ENCODE measurements at places on chromosomes 2 and 18.

DNA sequence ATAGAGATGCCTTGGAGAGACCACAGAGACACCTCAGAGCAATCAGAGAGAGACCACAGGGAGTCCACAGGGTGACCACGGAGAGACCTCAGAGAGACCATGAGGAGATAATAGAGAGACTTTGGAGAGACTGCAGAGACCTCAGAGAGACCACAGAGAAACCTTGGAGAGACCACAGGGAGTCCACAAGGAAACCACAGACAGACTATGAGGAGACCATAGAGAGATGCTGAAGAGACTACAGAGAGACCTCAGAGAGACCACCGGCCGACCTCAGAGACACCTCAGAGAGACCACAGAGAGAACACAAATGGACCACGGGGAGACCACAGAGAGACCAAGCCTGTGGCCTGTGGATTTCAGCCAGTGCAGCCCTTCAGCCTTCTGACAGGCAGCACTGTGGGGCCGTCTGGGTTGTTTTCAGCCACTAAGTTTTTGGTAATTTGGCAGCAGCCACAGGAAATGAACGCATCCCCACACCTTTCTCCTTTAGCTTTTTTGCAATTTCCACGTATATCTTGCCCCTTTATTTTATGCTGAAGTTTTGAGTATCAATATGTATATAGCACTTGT is 11.4 kb upstream of the TMEM18 start:
- no peaks in the 10 kb centered on the region for H3K36me3 ChIP-seq
- no peak overlapping the region for H3K27ac ChIP-seq
- H3K4me1 ChIP-seq: no peaks in the 10 kb centered on the region
- DNase-seq: no peak
- H3K27me3 ChIP-seq: no peaks in the 10 kb centered on the region

DNA sequence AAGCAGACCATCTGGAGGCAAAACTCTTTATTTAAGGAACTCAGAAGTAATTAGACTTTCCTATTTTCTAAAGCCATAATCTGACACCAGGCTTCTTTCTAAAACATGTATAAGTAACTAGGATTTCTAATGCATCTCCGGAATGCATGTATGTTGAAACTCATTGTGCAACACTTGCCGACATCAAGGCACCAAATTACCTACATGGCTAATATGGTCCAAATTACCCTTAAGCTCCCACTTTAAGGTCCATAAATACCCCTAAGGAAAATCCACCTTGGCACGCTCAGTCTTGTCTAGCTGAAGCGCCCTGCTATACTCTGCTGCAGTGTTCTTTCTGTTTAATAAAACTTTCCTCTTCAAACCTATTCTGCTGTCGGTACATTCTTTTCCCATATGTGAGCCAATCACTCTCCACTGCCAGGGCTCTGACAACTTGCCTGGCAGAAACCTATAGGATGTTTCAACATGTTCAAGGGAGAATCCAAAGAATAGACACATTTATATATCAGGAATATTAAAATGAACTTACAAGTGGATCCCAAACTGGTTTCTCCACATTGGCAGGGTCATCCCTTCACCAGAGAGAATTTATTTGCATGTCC is 171.9 kb downstream of the GALNT1 start:
- H3K4me1 ChIP-seq: no peaks in the 10 kb centered on the region
- peaks cover 6% of the 10 kb centered on the region for H3K27me3 ChIP-seq
- H3K36me3 ChIP-seq: no peaks in the 10 kb centered on the region

DNA sequence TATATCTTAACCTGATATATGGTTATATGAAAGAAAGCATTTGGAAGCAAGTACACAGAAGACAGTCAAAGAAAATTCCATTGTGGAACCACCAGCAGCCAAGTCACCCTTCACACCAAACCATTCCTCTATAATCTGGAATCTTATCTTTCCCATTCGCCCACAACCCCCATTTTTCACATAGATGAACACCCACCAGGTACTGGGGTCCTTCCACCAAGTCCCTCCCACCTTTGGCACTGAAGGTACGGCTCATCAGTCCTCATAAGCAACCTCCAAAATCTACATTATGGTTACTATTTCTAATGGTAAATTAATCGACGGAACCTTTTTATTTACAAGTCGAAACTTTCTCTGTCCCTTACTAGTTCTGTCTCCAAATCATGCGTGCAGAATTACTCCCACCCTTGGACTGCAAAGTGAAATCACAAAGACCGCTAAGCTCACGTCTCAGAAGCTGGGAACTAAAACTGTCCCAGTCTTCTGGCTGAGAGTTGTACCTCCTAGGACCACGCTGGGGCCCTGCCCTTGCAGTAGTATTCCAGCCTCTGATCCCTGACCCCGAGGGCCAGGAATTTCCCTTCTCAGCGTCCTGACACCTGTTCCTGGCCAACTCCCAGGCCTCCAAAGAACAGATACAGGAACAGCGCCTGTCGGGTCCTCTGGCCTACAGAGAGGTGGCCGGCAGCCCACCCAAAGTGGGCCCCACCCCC is 702 bp downstream of the OLA1 start:
- DNase-seq: no peak
- peak overlapping the region; percentile 91 for H3K27ac ChIP-seq
- peak overlapping the region; percentile 89 for H3K4me3 ChIP-seq
- H3K36me3 ChIP-seq: peaks cover 6% of the 10 kb centered on the region
- peaks cover 5% of the 10 kb centered on the region for H3K4me1 ChIP-seq
- H3K27me3 ChIP-seq: no peaks in the 10 kb centered on the region

GRCh38 chr2:233385489-233386044 is 31.3 kb downstream of the DGKD start:
- DNase-seq: no peak
- no peaks in the 10 kb centered on the region for H3K27me3 ChIP-seq
- H3K4me3 ChIP-seq: no peak overlapping the region
- peaks cover 5% of the 10 kb centered on the region for H3K36me3 ChIP-seq
- no peak overlapping the region for H3K27ac ChIP-seq
- H3K4me1 ChIP-seq: peaks cover 10% of the 10 kb centered on the region

GRCh38 chr2:156322051-156322685 is 10.4 kb downstream of the NR4A2 start:
- peaks cover 28% of the 10 kb centered on the region for H3K4me1 ChIP-seq
- H3K27ac ChIP-seq: no peak overlapping the region
- H3K36me3 ChIP-seq: no peaks in the 10 kb centered on the region
- peak; percentile 52 for DNase-seq

- no peak overlapping the region for H3K27ac ChIP-seq
- H3K4me1 ChIP-seq: peaks cover 3% of the 10 kb centered on the region
- no peaks in the 10 kb centered on the region for H3K27me3 ChIP-seq
Observed at GRCh38 chr18:48356909-48357631, 52.1 kb downstream of the ZBTB7C start.

DNA sequence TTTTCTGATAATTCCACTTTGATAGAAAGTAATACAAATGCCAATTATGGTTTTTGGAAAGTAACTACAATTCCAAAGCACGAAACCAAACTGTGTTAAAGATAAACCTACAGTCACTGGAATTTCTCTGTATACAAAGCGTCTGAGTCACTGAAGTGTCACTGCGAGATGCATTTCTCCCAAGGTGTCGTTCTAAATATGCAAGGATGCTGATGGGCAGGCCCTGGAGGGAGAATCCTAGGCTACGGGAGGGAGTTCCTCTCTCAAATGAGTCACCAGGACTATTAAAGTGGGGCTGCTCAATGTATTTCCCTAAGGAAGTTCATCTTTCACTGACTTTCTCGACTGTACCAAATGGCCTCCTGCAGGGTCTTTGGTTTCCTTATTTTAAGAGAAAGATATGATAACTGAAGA is 163.8 kb upstream of the STK17B start:
- H3K27ac ChIP-seq: no peak overlapping the region
- DNase-seq: no peak
- no peak overlapping the region for H3K4me3 ChIP-seq
- H3K36me3 ChIP-seq: no peaks in the 10 kb centered on the region
- H3K27me3 ChIP-seq: no peaks in the 10 kb centered on the region

- no peak overlapping the region for H3K27ac ChIP-seq
- H3K27me3 ChIP-seq: no peaks in the 10 kb centered on the region
- no peaks in the 10 kb centered on the region for H3K36me3 ChIP-seq
- no peak for DNase-seq
- no peak overlapping the region for H3K4me3 ChIP-seq
- peaks cover 2% of the 10 kb centered on the region for H3K4me1 ChIP-seq
Observed at GRCh38 chr2:12313445-12314126, 403.1 kb upstream of the TRIB2 start.

- H3K27me3 ChIP-seq: no peaks in the 10 kb centered on the region
- H3K36me3 ChIP-seq: no peaks in the 10 kb centered on the region
- H3K4me3 ChIP-seq: no peak overlapping the region
- DNase-seq: no peak
Observed at GRCh38 chr2:196247114-196247975, 76.0 kb upstream of the STK17B start.

DNA sequence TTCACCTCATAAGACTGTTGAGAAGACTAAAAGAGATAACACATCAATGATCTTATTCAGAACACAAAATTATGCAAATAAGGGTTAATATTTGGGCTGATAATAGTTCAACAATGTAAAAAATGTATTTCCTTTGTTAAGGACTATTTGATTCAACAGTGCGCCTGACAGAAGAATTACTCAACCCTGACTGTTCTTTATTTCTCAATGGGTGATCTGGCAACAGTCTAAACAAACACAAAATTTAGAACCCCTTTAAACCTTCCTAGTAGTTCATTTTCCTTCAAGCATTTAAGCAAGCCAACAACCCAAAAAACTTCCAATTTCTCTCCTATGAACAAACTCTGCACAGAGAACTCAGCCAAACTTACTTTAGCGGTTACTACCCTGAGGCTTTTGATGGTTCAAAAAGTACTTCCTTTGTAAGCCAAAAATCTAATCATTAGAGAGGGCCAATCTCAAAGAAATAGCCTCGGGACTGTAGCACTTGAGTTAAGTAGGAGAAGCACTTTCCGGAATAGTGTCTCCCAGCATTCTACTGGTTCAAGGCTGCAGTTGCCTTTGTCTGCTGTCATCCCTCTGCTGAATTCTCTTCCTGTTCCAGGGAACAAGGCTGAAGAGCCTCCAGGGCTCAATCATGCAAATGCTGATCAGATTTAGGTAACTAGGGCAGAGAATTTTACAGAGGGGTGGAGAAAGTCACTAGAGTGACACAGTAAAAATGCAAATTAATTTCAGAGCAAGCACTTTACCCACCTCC is 40.9 kb upstream of the MAPK4 start:
- no peaks in the 10 kb centered on the region for H3K36me3 ChIP-seq
- no peaks in the 10 kb centered on the region for H3K4me1 ChIP-seq
- no peak for DNase-seq
- no peak overlapping the region for H3K27ac ChIP-seq

DNA sequence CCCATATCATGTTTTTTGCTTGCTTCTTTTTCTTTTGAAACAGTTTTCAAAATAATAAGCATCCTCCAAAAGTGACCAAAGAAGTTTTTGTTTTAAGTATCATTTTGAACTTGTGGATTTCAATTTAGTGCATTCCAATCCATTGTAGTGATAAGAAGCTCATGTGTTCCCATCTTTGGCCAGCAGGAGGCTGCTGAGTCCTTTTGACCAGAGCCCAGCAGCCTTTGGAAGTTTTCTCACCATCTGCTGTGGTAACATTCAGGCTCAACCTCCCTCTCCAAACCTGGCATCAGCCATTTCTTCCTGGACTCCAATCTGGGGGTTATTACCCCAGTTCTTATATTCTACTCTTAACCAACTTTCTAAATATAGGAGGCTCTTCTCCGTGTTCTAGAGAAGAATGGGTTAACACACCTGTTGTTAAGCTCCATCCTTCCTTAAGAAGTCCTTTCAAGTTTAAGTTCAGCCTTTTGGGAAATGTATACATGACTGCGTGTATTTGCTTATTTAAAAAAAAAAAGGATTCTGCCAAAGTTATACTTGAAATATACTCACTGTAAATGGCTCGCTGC is 39.0 kb upstream of the MAL start:
- H3K36me3 ChIP-seq: no peaks in the 10 kb centered on the region
- H3K4me1 ChIP-seq: no peaks in the 10 kb centered on the region

DNA sequence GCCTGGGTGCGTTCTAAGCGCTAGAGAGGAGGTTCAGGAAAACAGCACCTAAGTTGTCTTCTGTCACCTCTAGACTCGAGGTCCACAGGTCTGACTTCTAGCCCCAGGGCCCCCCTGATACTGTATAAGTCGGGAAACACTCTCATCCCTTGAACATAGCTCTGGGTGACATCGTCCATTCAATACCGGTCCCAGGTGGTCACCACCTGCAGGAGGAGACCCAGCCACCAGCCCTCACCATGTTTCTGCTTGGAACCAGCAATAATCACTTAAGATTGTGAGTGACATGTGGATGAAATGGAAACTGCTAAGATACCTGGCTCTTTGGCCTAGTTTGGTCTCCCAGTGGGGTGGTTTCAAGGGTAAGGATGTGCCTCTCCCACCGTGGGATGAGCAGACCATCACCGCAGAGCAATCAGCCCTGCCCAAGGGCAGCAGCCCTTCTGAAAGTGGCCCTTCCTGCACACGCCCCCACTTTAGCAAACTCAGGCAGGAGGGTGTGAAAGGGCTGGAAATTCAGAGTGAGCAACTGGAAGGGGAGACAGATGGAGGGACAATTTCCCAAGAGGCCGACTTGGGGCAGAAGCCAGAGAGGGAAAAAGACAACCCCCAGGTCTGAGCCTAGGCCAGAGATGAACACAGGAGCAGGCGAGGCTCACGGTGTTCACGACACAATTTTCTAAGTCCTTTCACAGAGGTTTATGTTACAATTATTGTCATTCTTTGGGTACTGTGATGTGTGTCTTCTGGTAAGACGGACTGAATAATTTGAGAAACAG is 95.2 kb downstream of the ZNF516 start:
- H3K4me3 ChIP-seq: no peak overlapping the region
- no peak overlapping the region for H3K27ac ChIP-seq
- no peaks in the 10 kb centered on the region for H3K4me1 ChIP-seq
- DNase-seq: no peak

DNA sequence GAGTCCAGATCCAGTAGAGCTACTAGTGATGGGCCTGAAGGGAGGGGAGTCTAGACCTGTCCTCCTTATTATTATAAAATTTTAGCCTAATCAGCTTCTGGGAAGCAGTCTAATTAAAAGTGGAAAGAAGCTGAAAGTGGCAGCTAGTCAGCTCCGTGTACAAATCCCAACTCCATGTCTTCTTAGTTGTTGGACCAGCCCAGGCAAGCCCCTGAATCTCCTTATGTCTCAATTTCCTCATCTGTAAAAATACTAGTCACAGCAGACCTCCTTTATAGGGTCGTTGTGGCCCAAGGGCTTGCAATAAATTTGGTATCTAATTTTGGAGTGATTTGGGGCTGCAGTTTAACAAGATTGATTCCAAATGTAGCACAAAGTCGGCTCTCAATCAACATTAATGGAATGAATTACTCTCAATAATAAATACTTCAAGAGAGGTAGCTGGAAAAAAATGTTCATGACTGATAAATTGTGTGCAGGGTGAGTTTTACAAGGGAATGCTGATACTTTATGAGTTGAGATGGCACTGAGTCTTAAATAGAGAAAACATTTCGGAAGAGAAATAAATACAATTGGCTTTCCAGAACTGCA is 118.3 kb upstream of the NDUFV2 start:
- no peaks in the 10 kb centered on the region for H3K36me3 ChIP-seq

DNA sequence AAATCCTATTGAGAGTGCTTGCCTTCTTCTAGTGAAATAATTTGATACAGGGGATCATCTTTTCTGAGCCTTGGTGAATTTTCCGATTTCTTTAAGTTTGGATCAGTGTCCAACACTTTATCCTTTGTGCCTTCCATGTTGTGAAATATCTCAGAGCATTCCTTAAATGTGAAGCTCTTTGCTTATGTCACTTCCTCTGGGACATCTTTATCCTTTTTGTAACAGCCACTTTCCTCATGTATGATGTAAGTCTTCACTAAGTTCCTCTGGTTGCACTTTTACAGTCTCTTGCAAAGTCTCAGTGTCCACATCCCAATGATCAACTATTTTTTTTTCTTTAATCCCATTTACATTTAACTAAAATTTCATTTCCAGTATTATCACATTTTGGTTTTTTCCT is 254.2 kb downstream of the EN1 start:
- H3K27me3 ChIP-seq: no peaks in the 10 kb centered on the region
- no peak for DNase-seq
- no peaks in the 10 kb centered on the region for H3K36me3 ChIP-seq
- H3K4me3 ChIP-seq: no peak overlapping the region
- no peaks in the 10 kb centered on the region for H3K4me1 ChIP-seq
